Endothelial cell (in vitro differentiated cells): ENCODE measurements at places on chromosomes 16 and 17. TPM values are rescaled to one million over a fixed set of nuclear protein-coding genes. Genes with fewer than 3 reads are reported as not detected.

- H3K4me1 ChIP-seq, result peaks cover 44% of the 10 kb centered on the region
- peak overlapping the region; percentile 20 for H3K27ac ChIP-seq
- H3K27me3 ChIP-seq, result no peaks in the 10 kb centered on the region
- H3K36me3 ChIP-seq, result no peaks in the 10 kb centered on the region
Measured at GRCh38 chr17:14427900-14428647, 127.2 kb downstream of the HS3ST3B1 start.

DNA sequence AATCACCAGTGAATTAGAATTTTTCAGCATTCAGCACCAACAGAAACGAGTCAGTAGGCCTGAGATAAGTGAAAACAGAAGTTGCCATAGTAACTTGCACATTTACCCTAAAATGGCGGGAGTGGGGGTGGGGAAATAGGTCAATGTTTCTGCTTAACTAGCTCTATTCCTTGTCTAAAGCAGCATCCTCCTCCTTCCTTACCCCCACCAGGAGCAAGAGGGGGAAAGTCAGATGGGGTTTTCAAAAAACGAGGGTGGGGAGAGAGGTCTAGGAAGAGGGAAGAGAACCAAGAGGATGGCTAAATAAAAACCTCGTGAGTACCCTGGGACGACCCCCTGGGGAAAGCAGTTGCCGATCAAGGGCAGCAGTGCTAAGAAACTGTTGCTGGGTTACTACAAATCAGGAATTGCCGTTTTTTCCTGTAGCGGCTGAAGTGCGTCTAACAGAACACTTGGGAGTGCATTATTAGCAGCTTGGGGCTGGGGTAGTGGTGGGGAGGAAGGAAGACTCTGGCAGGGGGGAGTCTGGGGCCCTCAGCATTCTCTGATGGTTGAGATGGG is 34.4 kb upstream of the MNT start:
- peaks cover 15% of the 10 kb centered on the region for H3K36me3 ChIP-seq
- H3K4me3 ChIP-seq, result no peak overlapping the region
- peaks cover 3% of the 10 kb centered on the region for H3K27me3 ChIP-seq
- peaks cover 19% of the 10 kb centered on the region for H3K4me1 ChIP-seq
- peak overlapping the region; percentile 97 for H3K27ac ChIP-seq
- DNase-seq, result no peak

- DNase-seq, result no peak
- H3K4me3 ChIP-seq, result no peak overlapping the region
- no peaks in the 10 kb centered on the region for H3K36me3 ChIP-seq
- no peak overlapping the region for H3K27ac ChIP-seq
- no peaks in the 10 kb centered on the region for H3K27me3 ChIP-seq
Measured at GRCh38 chr17:71553381-71553780, 567.4 kb upstream of the SOX9 start.

The KCNAB3 gene
- total RNA-seq, result 1.6 TPM

DNA sequence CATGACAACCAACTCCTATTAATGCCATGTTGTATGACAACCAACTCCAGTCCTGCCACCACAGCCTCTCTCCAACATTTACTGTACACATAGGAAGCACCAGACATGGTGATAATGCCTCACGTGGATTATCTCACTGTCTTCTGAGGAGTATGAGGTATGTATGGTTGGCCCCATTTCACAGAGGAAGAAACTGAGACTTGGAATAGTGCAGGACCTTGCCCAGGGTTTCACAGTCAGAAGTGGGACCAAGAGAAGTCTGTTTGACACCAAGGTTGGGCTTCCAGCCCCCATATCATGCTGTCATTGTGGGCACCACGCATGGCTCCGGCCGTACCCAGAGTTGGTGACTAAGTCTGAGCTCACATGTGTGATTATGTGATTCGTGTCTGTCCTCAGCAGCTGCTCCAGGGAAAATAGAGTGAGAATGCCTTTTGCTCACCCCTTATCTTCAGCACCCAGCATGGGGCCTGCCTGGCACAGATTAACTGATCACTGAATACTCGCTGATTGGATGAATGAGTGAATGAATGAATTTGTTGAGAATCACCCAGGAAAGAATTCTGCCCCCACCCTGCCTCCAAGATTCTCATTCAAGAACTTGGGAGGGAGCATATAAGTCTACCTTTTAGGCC is 204.1 kb upstream of the NLRP1 start:
- no peak for DNase-seq
- peaks cover 19% of the 10 kb centered on the region for H3K4me1 ChIP-seq

The SMIM36 gene
- total RNA-seq, result not detected

The PEX12 gene
- 4.4 TPM for total RNA-seq

DNA sequence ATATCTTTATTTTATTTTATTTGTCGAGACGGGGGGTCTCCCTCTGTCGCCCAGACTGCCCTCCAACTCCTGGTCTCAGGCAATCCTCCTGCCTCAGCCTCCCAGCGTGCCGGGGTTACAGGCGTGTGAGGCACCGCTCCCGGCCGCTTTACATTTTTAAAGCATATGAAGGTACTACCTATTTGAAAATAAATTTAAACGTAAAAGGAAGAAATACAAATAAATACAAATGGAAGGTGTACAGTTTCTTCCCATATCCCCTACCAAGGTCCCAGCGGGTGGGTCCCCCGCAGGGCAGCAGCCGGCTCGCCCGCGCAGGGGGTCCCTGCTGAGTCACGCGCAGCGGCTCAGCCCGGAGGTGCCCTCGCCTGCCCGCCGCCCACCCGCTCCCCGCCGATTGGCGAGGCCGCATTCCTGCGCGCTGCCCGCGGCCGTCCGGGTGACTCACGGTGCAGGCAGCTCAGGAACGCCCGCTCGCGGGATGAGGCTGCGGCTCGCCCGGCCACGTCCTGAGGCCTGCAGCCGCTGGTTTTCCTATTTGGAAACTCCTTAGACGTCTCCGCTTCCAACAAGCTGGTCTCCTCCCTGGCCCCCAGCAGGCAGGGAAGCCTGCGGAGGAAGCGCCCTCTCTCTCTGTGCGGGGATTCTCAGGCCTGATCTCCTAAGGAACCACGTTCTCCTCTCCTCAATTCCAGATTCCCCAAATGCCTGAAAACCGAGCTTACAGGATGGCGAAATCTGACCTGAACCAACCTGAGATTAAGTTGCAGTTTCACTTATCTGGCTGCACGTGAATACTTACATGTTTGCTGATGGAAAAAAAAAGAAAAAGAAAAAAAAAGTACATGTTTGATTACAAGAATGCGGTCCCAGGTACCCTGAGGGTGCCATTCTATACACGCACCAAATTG is 54.8 kb upstream of the MAP3K14 start:
- peak overlapping the region; percentile 45 for H3K4me3 ChIP-seq
- peak overlapping the region; percentile 36 for H3K27ac ChIP-seq
- peaks cover 13% of the 10 kb centered on the region for H3K4me1 ChIP-seq
- DNase-seq, result peak; percentile 90

- H3K36me3 ChIP-seq, result peaks cover 21% of the 10 kb centered on the region
- peaks cover 29% of the 10 kb centered on the region for H3K27me3 ChIP-seq
- peak overlapping the region; percentile 95 for H3K4me3 ChIP-seq
- peak; percentile 56 for DNase-seq
Measured at GRCh38 chr17:82272495-82273326, 789 bp downstream of the CSNK1D start.
